ENCODE measurements at places on chromosomes 4 and X. TPM values are rescaled to one million over a fixed set of nuclear protein-coding genes. Genes with fewer than 3 reads are reported as not detected.

DNA sequence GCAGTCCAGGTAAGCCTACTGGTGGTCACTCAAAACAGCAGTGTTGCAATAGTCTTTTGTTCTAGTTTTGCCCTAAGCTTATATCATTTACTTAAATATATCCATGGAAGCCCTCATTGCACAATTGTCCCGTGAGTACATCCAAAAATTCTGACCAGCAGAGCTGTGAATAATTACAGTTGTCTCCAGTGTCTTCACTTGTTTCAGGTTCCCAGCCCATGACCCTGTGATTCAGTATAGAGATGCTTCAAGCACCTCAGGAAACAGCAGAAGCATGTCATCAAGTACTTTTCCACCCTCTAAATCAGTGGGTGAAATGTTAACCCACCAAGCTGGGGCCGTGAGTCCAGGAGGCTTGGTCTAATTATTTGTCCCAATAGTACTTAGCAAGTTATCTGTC, 214.9 kb upstream of the RPS6KA3 start:
- DNase-seq, result no peak

GRCh38 chrX:138986235-138986634, 274.7 kb upstream of the FGF13 start:
- DNase-seq, result no peak

- DNase-seq, result no peak
Observed at GRCh38 chr4:4289597-4289940, 385 bp downstream of the LYAR start.

Gene TMPRSS11B
- not detected for total RNA-seq

Gene OTUD6A
- total RNA-seq, result not detected

Gene EFHC2
- 0.11 TPM for total RNA-seq

GRCh38 chr4:1470816-1471442, 64.7 kb upstream of the NKX1-1 start:
- no peak for DNase-seq

- no peak for DNase-seq
Observed at GRCh38 chrX:2676794-2677675, 14.1 kb upstream of the CD99 start.

DNA sequence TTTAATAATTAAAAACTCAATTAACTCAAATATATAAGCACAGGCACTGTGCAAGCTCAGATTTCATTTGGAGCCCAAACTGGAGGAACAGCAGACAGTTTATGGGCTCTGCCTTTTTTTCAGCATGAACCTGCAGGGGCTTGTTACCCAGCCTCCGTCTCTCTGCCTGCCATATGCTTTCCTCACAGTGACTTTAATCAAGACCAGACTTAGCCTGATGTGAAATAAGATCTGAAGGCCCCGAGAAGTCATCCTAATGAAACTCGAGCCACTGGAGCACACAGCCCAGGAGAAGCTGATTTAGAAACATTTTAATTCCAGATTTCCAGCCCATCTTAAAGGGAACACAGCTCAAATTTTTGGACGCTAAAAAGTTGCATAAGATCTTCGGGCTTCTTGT, 55.6 kb downstream of the SPATA18 start:
- DNase-seq, result peak; percentile 60

GRCh38 chr4:150577796-150578195, 4.2 kb upstream of the MAB21L2 start:
- DNase-seq, result no peak

Gene SPANXB1
- total RNA-seq, result not detected

DNA sequence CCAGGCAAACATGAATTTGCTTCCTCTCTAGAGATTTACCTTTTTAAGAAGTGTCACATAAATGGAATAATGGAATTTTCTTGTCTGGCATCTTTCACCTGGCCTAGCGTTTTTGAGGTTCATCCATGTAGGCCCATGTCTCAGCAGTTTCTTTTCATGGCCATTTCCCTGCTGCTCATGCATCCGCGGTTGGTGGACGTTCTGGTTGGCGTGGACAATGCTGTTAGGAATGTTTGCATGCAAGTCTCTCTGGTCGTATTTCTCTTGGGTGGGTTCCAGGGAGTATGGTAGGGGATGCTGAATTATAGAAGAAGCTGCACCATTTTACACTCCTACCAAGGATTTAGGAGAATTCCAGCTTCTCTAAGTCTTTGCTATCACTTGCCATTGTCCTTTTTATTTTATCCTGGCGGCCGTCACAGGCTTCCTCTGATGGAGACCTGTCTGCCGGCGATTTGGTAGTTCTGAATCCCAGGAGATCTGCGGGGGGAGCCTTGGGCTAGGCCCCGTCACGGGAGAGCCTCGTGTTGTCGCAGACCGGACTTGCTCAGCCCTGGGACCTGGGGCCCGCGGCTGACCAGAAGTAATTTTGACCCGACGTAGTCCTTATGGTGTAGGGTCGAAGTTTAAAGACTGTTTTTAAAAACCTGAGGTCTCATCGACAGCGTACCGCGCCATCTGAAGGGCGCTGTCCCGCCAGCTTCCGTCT, 56.9 kb upstream of the TADA2B start:
- DNase-seq, result peak; percentile 46

DNA sequence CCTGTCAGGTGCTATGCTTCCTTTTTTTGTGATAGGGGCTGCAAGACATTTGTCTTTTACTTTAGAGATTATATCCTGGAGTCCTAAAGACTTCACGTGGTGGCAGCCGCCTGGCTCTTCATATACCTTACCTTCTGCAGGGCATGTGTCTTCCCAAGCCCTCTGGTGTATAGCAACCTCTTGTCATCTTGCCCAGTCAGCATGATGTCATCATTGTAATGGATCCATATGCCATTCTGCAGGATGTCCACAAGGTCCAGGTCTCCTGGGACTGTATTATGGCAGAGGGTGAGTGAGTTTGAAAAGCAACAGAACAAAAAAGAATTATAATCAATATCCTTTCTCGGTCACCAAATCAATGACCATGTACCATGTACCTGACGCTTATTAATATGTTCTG, 82.2 kb upstream of the SCOC start:
- DNase-seq, result no peak

- DNase-seq, result no peak
Observed at GRCh38 chrX:8808661-8809060, 7.5 kb upstream of the FAM9A start.

Gene TAF1
- total RNA-seq, result 30.3 TPM

Gene MAGEC1
- not detected for total RNA-seq

Gene GPR50
- not detected for total RNA-seq

GRCh38 chr4:152374153-152374552, 161.7 kb downstream of the FBXW7 start:
- no peak for DNase-seq

GRCh38 chrX:153628129-153628528, 18.9 kb upstream of the DUSP9 start:
- DNase-seq, result no peak

- DNase-seq, result no peak
Observed at GRCh38 chr4:157775971-157776370, 396.9 kb downstream of the GASK1B start.

Gene TRIM61
- 2.0 TPM for total RNA-seq

Gene STS
- 1.7 TPM for total RNA-seq

GRCh38 chr4:145056325-145057130, 41.5 kb downstream of the ANAPC10 start:
- no peak for DNase-seq

Gene NPY2R
- total RNA-seq, result not detected

DNA sequence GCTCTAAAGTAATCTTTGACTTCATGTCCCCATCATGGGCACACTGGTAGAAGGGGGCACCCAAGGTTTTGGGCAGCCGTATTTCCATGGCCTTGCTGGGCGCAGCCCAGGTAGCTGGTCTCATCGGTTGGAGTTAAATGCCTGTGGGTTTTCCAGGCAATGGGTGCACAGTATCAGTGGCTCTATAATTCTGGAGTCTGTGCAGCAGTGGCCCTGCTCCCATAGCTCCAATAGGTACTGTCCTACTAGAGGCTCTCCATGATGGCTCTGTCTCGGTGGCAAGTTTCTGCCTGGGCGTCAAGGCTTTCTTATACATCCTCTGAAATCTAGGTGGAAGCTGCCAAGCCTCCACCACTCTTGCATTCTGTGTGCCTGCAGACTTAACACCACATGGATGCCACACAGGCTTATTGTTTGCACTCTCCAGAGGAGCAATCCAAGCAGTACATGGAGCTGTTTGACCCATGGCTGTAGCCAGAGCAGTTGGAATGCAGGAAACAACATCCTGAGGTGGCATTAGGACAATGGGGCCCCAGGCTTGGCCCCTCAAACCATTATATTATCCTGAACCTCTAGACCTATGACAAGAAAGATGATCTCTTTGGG, 60.5 kb upstream of the UGT8 start:
- no peak for DNase-seq

DNA sequence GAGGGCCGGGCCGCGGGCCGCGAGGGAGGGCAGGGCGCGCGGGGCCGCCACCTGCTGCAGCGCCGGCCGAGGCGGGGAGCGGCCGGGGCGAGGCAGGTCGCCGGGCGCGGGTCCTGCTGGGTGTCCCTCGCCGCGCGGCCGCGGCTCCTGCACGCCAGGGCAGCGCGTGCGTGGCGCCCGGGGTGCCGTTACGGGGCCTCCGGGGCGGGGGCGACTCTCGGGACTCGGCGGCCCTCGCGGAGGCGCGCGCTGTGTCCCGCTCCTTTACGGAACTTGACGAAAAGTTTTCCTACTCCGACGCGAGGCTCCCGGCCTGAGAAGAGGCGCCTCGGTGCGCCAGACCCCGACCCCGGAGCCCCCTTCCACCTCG, 329 bp downstream of the TBC1D14 start:
- peak; percentile 55 for DNase-seq

DNA sequence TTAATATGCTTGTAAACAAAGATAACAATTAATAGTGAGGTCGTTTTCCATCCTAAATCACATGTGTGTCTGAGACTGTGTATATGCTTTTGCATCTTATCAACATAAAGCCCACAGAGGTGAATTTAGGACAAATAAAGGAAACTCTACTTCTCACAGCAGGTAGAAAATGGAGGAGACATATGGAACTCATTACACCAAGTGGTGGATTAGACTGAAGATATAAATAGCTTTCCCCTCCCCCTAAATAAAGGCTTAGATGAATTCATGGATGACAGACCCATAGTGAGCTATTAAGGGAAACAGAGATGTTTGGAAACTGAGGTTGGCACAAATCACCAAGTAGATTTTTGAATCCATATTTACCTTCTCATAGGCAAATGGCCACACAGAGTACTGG, 79.7 kb downstream of the GRIA3 start:
- DNase-seq, result peak; percentile 9

DNA sequence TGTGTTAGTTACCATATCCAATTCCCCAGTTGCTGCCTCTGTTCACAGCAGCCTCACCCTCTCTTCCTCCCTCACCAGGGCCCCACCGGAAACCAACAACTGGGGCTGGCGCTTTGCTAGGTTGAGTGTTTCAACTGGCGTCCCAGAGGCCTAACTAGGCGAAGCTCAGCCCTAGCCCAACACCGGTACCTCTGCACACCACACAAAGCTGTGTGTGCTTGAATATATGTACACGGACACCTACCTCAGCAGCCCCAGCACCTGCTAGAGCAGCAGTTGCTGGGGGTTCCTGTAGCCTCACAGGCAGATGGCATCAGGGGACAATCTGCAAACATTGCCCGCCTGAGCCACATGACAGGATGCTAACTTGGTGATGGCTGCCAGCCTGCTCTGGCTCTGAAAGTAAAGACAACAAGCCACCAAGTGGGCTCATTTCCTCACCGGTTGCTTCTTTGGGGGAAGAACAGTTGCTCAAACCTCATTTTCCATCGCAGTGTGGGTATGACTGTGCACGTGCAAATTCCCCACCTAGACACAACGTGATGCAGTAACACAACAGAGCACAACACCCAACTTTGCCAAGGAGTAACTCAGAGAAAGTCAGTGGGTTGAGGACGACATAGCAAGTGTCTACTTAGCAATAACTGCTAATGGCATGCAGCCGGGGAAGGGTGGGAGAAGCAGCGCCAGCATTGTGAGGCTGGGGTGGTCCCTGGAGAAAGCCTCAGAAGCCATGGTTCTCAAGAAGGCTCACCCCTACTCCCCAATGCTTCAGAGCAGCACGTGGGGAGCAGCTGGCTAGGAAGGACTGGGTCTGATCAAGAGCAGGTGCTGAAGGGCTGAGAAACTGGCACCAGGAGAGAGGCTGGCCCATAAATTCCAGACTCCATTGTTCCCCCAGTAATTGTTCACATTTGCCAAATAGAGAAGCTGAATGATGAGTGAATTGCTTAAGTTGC, 139.5 kb downstream of the SH3KBP1 start:
- no peak for DNase-seq

Gene SMIM31
- not detected for total RNA-seq

Gene NWD2
- not detected for total RNA-seq

Gene DCAF4L1
- 0.26 TPM for total RNA-seq

- peak; percentile 83 for DNase-seq
Observed at GRCh38 chrX:23792861-23793553, 10.0 kb downstream of the SAT1 start.

Gene RAB9B
- 0.67 TPM for total RNA-seq

Gene CXorf49
- not detected for total RNA-seq

DNA sequence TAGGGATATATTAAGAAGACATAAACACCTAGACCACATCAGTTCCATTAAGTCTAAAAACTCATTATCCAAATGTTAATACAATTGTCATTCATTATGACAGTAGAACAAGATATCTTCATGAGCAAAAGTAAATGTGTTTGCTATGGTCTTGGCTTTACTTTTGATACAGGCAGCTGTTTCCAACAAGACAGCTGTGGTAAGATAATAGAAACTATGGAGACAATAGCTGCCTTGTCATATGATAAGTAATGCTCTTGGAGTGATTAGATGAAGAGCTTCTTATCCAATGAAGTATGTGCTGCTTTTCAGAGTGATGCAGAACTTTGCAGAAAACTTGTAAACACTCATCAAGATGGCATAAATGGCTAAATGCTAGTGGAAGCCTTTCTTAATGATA, 1066.0 kb downstream of the FSTL5 start:
- no peak for DNase-seq

Gene RBM3
- 259 TPM for total RNA-seq

Gene LANCL3
- total RNA-seq, result 2.5 TPM

Gene CT45A1
- total RNA-seq, result not detected
